ENCODE measurements at places on chromosomes 16 and 17. TPM values are rescaled to one million over a fixed set of nuclear protein-coding genes. Genes with fewer than 3 reads are reported as not detected.

ACSM3 gene
- 0.78 TPM for total RNA-seq

LRRC37B gene
- total RNA-seq = 36.0 TPM

SYCE1L gene
- total RNA-seq = 3.8 TPM

KRT12 gene
- not detected for total RNA-seq

RNF222 gene
- not detected for total RNA-seq

FBXW10B gene
- total RNA-seq = 3.6 TPM

KRTAP2-2 gene
- not detected for total RNA-seq

CCDC200 gene
- 0.47 TPM for total RNA-seq

KCNH6 gene
- not detected for total RNA-seq

CIAPIN1 gene
- 67.4 TPM for total RNA-seq

GLP2R gene
- total RNA-seq = not detected

ATXN7L3 gene
- 128 TPM for total RNA-seq

EXOC3L1 gene
- total RNA-seq = 0.61 TPM

ARHGDIG gene
- total RNA-seq = not detected

PRSS53 gene
- 5.5 TPM for total RNA-seq

DNAAF1 gene
- not detected for total RNA-seq

HOXB4 gene
- 9.0 TPM for total RNA-seq

TMEM186 gene
- total RNA-seq = 12.8 TPM

TAT gene
- total RNA-seq = not detected
